Stimulated activated CD8-positive, alpha-beta memory T cell treated with anti-CD3 and anti-CD28 coated beads, Interleukin-4, amount 100 ng/mL, for 48 hours (primary cell): ENCODE measurements at places on chromosomes 3 and 15.
A peak's percentile ranks its signal among the peaks of the same experiment; 100 is the strongest.

DNA sequence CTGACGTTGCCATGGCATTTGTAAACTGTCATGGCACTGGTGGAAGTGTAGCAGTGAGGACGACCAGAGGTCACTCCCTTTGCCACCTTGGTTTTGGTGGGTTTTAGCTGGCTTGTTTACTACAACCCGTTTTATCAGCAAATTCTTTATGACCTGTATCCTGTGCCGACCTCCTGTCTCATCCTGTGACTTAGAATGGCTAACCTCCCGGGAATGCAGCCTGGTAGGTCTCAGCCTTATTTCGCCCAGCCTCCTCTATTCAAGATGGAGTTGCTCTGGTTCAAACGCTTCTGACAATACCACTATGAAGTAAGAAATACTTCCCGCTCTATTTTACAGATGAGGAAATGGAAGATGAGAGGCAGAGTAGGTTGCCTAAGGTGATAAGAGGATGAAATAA is 16.6 kb downstream of the PAQR9 start:
- no peak for DNase-seq

- no peak for DNase-seq
Observed at GRCh38 chr15:48683991-48684765, 38.7 kb upstream of the FBN1 start.

- no peak for DNase-seq
Observed at GRCh38 chr3:8460815-8461456, 40.7 kb upstream of the LMCD1 start.

GRCh38 chr3:32046102-32046501 is 60.3 kb upstream of the GPD1L start:
- DNase-seq, result no peak

DNA sequence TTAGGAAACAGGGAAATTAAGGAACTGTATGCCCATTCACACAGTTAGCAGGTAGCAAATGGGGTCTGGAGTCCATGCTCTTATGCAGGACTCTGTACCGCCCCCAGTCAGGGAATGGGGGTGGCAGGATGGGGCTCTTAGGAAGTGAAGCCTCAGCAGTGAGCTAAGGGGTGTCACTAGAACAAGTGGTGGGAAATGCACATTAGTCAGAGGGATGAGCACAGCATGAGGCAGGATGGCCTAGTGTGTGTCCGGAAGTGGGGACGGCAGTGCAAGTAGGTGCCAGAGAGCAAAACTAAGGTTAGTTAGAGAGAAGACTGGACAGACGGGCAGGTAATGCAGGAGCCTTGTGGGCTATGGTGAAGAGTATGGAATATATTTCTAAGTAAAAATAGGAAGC is 60.7 kb downstream of the ST3GAL6 start:
- DNase-seq, result no peak

- DNase-seq, result no peak
Observed at GRCh38 chr3:47086071-47086470, 77.8 kb downstream of the SETD2 start.

DNA sequence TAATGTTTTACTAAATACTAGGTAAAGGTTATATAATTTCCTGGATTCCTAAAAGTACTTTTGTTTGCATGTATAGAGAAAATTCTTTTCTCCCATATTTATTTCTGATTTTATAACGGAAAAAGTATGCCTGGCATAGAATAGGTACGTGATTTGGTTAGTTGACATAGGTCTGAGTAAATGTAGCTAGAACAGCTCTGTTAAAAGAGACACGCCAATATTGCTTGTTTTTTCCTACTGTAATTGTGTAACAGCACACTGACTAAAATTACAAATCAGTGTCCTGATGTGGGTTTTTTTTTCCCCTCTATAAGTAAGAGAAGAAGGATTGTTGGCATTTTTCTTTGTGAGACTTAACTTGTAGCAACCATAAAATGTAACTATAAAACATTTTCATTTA is 26.7 kb downstream of the KLHL24 start:
- no peak for DNase-seq

DNA sequence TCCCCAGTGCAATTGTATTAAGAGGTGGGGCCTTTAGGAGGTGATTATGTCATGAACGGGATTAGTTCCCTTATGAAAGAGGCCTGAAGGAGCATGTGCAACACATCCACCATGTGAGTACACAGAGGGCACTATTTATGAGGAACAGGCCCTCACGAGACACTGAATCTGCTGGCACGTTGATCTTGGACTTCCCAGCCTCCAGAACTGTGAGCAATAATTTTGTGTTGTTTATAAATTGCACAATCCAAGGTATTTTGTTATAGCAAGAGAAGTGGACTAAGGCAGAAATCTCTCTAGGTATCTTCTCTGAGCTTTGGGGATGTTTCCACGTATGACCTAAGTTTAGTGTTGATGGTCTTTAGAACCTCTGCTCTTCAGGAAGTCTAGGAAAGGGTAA is 149.3 kb upstream of the CBLB start:
- no peak for DNase-seq

DNA sequence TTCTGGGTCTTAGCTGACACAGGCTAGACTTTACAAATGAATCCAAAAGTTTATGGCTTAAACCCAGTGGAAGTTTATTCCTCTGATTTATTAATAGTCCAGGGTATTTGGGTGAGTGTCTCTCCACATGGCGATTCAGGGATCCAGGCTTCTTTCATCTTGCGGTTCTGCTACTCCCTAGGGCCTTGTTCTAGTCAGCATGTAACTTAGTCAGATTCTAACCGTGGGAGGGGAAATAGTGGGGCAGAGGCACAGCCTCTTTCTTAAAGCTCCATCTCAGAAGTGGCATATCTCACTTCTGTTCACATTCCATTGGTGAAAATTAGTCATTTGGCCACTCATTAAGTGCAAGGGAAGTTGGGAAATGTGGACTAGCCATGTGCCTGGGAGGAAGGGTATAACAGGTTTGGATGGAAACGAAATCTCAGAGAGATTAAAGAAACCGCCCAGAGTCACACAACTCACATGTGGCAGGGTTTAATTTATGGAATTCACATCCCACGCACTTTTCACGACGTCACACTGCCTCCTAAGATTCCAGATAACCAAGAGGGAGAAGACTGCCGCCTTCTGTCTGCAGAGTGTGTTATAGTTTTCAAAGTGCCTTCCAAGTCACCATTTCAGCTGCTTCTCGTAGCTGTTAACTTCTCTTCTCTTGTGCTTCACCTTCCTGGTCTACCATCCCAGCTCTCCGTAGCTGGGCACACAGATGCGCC is 11.4 kb upstream of the RASGRF1 start:
- DNase-seq, result peak; percentile 3

DNA sequence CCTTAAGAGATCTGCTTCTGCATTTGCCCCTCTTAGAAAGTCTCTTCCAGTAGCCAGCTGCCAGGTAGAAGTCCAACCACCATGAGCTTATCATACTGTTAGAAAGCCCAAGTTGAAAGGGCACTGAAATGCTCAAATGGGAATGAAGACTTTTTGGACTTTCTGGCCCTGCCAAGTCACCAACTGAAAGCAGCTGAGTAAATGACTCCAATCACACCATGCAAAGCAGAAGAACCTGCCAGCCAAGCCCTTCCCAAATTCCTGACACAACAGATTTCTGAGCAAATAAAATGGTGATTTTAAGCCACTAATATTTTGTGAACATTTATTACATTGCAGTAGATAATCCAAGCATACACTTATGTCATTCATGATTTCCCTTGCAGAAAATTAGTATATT is 2.1 kb upstream of the CMTM8 start:
- no peak for DNase-seq

DNA sequence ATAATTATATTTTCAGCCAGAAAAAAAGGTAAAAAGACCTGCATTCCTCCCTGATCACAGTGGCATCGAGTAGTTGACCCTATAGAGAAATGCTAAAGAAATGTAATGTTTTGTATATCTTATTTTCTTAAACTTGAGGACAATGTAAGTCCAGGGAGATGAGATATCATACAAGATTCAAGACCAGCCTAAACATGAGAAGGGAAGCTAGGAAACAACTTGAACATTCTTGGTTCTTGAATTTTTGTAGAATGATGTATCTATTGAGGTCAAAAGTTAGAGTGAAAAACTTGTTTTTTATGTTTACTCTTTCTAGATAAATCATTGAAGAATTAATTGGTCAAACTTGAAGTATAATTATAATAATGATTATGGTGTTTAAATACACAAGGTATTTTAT is 497.7 kb upstream of the TBL1XR1 start:
- DNase-seq, result no peak

DNA sequence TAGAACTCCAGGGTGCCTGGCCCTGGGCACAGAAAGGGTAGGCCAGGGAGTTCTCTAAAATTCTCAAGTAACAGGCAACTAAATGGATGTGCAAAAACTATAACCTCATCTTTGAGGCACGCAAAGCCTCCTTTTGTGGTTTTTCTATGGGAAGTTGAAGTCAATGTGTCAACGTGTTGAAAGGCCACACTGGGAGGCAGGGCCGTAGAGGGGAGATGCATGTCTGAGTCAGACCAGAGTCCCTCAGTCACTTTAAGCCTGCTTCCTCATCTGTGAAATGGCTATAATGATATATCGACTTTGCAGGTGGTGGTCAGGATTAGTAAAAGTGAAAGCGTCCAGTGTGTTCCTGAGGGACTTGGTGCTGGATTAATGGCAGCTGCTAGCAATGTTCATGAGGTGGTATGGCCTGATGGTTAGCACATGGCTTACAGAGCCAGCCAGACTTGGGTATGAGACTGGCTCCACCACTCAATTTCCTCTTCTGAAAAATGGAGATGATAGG is 17.0 kb downstream of the TGM5 start:
- DNase-seq, result peak; percentile 36

- no peak for DNase-seq
Observed at GRCh38 chr3:13215940-13216546, 142.8 kb upstream of the IQSEC1 start.

DNA sequence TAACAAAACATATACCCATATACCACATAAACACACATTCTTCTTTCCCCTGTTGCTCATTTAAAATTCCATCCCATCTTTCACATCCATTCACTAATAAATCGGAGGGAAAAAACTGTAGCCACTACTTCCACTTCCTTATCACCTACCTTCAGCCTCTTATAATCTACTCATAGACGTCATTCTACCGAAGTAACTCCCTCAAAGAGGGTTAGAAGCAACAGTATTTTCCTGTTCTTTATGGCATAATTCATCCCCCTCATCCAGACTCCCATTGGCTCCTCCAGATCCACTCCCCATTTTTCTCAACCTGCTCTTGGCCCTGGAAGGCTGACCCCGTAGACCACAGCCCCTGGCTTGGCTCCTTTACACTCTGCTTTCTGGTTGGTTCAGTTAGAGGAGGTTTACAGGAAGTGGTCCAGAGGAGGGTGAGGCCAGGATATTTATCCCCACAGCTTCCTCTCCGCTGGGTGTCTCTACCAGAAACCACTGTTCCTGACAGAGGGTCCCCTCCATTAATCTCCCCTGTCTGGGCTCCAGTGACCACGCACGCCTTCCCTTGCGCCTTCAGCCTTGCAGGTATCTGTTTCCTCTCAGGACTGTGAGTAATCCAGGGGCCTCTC is 46.3 kb downstream of the FMN1 start:
- no peak for DNase-seq

DNA sequence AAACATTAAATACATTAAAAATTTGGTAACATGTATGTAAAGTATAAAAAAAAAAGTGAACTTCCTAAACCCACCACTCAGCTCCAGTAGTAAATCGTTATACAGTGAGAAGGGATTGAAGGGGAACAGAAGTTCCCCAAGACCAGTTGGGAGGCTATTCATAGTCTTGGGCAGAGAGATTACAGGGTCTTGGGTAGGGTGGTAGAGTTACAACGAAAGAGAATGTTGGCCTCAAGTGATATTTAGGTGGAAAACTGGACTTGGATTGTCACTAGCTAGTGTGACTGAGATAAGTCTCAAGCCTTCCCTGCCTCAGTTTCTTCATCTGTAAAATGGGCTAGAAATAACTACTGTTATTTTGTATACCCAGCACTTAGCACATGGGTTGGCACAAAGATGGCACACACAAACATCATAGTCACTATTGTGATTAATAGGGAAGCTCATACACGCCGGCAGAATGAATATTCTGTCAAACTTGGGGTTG is 431 bp upstream of the YEATS2 start:
- DNase-seq, result no peak

DNA sequence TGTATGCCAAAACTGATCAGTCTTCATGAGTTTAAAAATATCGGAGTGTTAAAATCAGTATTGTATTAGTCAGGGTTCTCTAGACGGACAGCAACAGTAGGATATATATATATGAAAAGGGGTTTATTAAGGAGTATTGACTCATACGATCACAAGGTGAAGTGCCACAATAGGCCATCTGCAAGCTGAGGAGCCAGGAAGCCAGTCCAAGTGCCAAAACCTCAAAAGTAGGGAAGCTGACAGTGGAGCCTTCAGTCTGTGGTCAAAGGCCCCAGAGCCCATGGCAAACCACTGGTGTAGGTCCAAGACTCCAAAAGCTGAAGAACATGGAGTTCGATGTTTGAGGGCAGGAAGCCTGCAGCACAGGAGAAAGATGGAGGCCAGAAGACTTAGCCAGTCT is 391.0 kb upstream of the CADM2 start:
- DNase-seq, result no peak

DNA sequence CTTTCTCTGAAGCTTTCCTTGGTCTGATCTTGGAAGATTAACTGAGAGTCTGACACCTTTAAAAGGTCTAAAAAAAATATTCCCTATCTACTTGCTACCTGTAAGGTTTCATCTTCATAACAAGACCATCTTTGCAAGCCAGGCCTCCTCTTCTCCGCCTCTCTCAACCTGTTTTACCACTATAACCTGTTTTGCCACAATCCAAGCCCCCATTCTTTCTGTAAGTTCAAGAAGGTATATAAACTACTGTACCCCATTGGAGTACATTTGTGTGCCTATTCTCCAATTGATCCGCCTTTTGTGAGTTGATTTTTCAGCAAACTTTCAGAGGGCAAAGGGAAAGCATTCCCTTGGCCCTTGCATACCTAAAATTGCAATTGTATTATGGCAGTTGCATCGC is 319.3 kb upstream of the NECTIN3 start:
- no peak for DNase-seq

DNA sequence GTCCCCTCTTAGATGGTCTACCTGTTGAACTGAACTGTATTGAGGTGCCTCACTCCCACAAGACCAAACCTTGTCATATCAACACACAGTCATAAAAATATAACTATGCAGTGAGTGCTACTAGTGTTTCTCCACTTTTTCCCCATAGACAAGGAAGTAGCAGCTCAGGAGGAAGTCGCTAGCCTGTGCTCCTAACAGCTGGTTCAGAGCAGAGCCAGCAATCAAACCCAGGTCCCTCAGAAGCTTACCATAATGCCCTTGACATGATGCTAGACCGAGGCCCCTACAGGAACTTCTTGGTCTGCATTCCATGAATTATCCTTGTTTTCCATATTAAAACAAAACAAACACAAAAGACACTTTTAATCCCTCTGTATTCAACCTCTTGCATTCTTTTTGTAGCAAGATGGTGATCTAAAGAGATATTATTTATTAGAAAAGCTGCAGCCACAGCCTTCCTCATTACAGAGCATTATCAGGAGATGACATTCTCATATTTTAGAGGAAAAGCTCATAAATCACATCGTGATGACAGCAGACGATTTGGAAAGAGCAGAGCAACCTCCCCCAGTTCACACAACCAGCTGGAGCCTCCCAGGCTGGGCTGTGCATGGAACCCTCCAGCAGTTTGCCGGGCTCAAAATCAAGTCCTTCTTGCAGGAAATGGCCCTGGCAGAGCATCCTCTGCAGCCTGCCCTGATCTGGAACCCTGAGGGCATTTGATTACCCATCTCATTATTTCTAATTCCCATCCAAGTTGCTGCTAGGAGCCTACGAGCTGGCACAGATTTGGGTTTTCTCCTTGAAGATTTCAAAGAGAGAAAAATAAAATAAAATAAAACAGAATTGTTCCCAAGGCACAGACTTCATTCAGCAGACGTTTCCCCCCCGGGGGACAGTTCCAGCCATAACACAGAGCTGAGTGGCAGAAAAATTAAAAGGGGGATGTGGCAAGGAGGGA is 118.8 kb downstream of the SRGAP3 start:
- no peak for DNase-seq

- no peak for DNase-seq
Observed at GRCh38 chr3:102156426-102156825, 278.4 kb upstream of the ZPLD1 start.
